Right forelimb (tissue), 1 donor: ENCODE measurements at places on chromosomes 2 and 18.

- DNase-seq: no peak
Observed at GRCh38 chr2:96082211-96083063, 33.9 kb downstream of the ADRA2B start.

GRCh38 chr2:184908966-184909365, 310.6 kb downstream of the ZNF804A start:
- no peak for DNase-seq

GRCh38 chr18:10195529-10195928, 258.9 kb upstream of the APCDD1 start:
- DNase-seq: no peak

DNA sequence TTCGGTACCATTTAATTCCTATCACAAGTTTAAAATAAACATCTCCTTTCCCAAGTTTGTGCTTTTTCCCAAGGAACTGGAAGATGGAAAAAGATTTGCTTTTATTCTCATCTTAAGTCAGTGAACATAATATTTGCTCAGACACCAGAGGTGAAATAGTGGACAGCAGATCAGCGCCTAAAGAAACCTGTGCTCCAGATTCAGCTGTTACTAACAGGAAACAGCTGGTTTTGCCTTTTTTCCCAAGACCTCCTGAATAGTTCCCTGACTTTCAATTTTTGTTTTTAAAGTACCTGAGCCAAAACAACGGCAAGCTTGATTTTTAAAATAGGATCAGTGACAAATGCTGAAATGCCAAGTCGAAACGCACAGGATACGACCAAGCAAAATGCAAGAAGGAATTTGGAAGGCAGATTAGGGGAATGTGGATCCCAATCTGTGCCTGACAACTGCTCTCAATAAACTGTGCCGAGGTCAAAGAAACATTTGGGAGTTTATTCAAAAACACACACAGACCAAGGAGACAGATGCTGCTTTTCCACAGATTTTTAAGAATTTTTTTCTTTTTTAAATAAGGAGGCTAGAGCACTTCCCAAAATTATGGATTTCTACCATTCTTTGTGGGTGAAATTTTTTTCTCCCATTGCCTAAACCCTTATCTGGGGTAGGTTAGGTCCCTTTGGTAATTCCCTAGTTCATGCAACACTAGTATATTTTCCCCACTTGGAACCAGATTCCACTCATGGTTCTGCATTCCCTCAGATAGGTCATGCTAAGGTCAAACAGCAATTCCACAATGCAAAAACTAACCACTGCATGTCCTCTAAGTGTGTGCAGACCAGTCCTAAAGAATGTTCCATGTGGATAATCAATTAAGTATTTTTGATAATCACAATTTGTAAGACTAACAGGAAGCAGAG, 121.5 kb upstream of the PDE1A start:
- no peak for DNase-seq

- no peak for DNase-seq
Observed at GRCh38 chr2:10575609-10576280, 114.0 kb downstream of the NOL10 start.

DNA sequence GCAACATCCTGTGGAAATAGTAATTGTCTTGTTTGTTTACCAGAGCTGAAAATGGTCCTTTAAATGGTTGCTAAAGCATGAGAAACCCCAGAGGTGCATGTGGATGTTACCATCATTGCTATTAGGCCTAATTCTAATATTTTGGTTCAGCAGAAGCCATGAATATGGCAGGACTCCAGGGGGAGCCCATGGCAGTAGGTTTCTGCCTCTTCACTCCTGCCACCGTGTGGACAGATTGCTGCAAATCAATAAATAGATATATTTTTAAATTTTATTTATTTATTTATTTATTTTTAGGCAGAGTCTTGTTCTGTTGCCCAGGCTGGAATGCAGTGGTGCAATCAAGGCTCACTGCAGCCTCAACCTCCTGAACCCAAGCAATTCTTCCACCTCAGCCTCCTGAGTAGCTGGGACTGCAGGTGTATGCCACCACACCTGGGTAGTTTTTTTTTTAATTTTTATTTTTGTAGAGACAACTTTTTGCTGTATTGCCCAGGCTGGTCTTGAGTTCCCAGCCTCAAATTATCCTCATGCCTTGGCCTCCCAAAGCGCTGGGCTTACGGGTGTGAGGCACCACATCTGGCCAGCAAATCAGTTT, 54.9 kb upstream of the CAPN13 start:
- peak; percentile 60 for DNase-seq

- DNase-seq: no peak
Observed at GRCh38 chr2:189012351-189012750, 38.2 kb downstream of the COL3A1 start.

DNA sequence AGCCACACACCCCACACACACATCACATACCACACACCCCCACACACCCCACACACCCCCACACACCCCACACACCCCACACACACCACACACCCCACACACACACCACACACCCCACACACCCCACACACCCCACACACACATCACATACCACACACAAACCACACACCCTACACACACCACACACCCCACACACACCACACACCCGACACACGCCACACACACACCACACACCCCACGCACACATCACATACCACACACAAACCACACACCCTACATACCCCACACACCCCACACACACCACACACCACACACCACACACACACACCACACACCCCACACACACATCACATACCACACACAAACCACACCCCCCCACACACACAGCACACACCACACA, 22.4 kb downstream of the TWIST2 start:
- no peak for DNase-seq

GRCh38 chr2:216960671-216961268, 100.9 kb upstream of the TNP1 start:
- no peak for DNase-seq

DNA sequence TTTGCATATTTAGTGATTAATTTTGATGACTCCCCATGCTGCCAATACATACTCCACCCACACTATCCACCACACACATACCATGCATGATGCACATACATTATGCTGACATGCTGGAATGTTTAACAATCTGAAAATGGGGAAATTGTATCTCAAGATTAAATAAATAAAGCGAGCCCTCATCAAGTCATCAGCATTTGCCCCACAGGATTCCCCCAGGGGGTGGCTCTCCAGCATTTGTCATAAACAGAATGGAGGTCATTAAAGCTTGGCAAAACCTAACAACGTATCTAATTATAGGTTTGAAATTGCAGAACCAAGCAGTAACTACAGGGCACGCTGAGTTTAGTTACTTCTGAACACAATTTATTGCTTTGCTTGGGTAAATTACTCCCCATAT, 141.2 kb upstream of the TACR1 start:
- DNase-seq: no peak

DNA sequence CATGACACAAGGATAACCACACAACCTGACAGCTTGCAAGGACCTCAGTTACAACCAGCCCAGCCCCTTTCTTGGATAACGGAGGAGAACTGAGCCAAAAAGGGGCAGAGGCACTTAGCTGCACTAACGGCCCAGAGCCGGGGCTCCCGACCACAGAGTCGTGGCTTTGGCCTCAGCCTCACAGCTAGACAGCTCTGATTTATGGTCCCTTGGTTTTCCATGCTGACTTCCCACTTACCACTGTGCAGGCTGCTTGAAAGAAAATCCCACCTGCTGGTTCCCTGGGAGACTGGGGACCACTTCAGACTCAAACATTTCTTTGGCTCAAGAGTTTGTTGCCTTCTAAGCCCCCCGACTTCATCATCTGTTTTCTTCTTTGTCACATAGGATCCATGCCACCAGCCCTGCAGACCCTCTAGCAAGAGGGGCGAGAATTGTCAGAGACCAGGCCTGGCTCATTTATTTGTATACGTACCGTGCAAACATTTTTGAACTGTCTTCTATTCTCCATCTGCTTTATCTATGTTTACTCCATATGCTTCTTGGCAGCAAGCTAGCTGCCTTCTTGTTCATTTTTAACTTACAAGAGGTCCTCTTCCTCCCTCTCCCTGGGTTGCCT, 352.6 kb upstream of the MYT1L start:
- DNase-seq: no peak

- no peak for DNase-seq
Observed at GRCh38 chr2:44150473-44150872, 18.2 kb upstream of the PPM1B start.
